Activated T-helper 1 cell treated with anti-CD3 and anti-CD28 coated beads, Interleukin-12 subunit alpha, Interleukin-12 subunit beta, Interleukin-2, Interleukin-4 antibody, amounts not matched to agents 30 ng/mL and 10 ng/mL and 1 ng/mL, durations not matched to agents 14 hours and 24 hours and 36 hours (primary cell): ENCODE measurements at places on chromosomes 11 and 22. TPM values are rescaled to one million over a fixed set of nuclear protein-coding genes. Genes with fewer than 3 reads are reported as not detected.

- H3K36me3 ChIP-seq = peaks cover 24% of the 10 kb centered on the region
- H3K27me3 ChIP-seq = no peaks in the 10 kb centered on the region
- H3K27ac ChIP-seq = no peak overlapping the region
Observed at GRCh38 chr11:77724636-77725035, 87.0 kb upstream of the CLNS1A start.

DNA sequence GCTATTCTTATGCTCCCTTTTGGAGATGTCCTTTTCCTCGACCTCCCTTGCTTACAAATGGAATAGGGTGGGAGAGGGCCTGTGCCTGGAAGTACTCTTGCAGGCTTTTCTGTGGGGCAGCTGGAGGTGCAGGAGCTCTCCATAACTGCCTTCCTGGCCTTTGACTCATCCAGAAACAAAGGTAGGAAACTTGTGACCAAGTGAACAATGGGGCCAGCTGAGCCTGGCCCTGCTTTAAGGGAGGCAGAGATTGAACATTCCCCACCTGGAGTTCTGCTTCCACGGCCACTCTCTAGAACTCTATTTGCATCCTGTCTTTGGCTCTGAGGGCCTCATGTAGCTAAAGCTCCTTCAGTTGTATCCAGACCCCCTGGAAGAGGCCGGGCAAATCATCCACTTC is 5.1 kb upstream of the LYVE1 start:
- H3K4me1 ChIP-seq = no peaks in the 10 kb centered on the region
- no peaks in the 10 kb centered on the region for H3K36me3 ChIP-seq
- H3K27me3 ChIP-seq = peaks cover 14% of the 10 kb centered on the region
- no peak for DNase-seq
- H3K27ac ChIP-seq = no peak overlapping the region

DNA sequence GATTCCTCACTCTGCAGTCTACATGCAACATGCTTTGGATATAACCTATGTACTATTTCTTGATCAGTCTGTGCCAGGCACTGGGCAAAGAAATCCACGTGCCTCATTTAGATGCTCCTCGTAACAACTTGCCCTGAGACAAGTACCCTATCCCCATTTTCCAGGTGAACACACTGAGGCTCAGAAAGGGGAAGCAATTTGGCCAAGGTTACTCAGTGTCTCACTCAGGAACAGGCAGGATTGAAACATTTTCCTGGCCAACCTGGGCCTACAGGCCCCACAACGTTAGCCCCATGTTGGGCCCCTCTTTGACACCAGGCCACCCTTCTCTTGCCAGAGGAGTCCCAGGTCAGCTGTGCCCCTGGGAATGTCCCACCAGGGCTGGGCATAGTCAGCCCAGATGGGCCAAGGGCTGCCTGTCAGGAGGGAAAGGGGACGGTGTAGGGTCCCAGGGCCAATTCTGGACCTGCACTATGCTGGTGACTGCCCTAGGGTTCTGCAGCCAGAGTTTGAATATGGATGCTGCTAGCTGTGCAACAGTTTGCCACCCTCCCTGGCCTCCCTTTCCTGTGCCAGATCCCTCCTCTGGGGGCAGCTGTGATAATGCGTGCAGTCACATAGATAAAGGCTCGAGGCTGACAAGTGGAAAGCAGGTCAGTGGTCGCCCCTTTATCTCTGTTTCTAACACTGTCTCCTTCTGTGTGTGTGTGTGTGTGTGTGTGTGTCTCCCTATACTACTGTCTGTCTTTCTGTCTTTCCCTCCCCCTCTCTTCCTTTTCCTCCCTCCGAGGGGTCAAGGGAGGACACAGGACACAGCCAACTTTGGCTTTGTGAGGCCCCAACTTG is 10.4 kb upstream of the EMID1 start:
- H3K27me3 ChIP-seq = peaks cover 16% of the 10 kb centered on the region
- no peak overlapping the region for H3K4me3 ChIP-seq
- no peaks in the 10 kb centered on the region for H3K36me3 ChIP-seq
- DNase-seq = no peak
- no peak overlapping the region for H3K27ac ChIP-seq
- no peaks in the 10 kb centered on the region for H3K4me1 ChIP-seq

DNA sequence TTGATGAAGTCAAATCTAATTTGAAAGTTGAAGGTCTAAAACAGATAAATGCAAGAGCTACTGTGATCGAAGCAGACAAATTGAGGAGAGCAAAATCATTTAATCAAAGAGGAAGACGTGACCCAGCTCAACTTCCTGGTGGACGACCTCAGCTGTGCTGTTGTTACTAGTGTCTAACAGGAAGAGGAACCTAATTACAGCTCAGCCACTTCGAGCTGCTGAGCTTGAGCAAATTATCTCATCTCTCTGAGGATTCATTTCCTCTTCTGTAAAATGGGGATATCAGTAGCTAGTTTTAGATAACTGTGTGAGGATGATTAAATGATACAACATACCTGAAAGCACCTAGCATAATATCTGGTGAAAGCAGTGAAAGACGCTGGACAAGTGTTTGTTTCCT is 48.6 kb upstream of the OLFML1 start:
- H3K4me1 ChIP-seq = peaks cover 12% of the 10 kb centered on the region
- no peak for DNase-seq
- no peak overlapping the region for H3K27ac ChIP-seq
- no peaks in the 10 kb centered on the region for H3K27me3 ChIP-seq
- H3K36me3 ChIP-seq = no peaks in the 10 kb centered on the region

DNA sequence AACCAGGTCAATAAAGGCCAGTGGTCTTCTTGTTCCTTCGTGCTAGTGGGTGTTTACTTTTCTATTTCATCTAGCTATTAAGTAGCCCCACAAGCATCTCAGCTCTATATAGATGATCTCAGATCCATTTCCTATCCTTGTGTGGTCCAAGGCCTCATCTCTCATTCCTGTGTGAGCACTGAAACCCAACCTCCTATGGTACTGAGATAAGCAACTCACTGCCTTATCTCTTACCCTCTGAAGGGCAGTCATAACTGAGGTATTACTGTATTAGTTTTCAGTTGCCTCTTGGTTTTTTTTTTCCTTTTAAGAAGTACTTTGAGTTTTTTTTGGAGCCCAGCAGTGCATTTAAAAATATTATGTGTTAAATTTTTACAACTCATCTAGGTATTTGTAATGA is 28.3 kb downstream of the ACER3 start:
- peaks cover 16% of the 10 kb centered on the region for H3K4me1 ChIP-seq
- no peak overlapping the region for H3K27ac ChIP-seq
- H3K4me3 ChIP-seq = no peak overlapping the region
- no peak for DNase-seq
- H3K27me3 ChIP-seq = no peaks in the 10 kb centered on the region

The GLB1L3 gene
- 14.6 and 16.1 TPM in 2 replicates for total RNA-seq

DNA sequence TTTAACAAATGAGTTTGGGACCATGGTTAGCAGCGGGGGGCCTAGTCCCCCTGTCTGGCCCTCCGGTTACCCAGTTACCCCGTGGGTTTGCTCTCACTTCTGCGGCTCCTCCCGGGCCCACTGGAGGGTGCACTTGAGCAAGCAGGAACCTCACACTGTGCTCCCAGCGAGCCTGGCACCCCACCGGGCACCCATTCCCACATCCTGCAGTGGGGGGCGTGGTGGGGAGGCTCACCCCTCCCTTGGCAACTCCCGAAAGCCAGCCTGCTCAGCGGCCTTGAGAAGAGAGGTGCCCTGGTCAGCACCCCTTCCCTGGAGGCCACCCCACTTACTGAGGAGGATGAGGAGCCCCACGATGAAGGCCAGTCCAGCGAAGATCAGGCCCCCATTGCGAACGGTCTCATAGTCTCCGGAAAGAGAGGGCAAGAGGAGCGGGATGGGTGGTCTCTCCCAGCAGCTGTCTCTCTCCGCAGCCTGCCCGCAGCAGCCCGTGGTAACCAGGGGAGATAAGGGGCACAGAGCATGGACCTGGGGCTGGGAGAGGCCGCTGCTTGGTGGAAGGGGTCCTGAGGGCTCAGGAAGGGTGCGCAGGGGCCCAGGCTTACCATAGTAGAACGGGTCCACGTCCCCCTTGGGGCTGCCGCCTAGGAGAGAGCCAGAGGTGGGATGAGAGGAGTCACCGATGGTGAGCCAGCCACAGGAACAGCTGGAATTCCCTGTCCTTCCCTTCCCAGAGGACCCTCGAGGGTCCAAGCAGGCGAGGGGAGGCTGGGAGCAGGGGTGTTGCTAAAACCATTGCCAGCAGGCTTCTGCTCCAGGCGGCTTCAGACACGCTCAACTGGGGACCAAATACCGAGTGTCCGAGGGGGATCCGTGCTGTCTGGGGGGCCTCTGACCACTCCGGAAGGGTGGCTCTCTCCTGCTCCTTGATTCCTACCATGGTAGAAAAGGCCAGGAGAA is 2.2 kb downstream of the FXYD2 start:
- DNase-seq = no peak
- peaks cover 2% of the 10 kb centered on the region for H3K36me3 ChIP-seq

The DDB1 gene
- 259 and 270 TPM in 2 replicates for total RNA-seq

The HDHD5 gene
- 39.1 and 42.1 TPM in 2 replicates for total RNA-seq

The LRRC74B gene
- not detected in 2 replicates for total RNA-seq

The UPK2 gene
- total RNA-seq = not detected in 2 replicates

DNA sequence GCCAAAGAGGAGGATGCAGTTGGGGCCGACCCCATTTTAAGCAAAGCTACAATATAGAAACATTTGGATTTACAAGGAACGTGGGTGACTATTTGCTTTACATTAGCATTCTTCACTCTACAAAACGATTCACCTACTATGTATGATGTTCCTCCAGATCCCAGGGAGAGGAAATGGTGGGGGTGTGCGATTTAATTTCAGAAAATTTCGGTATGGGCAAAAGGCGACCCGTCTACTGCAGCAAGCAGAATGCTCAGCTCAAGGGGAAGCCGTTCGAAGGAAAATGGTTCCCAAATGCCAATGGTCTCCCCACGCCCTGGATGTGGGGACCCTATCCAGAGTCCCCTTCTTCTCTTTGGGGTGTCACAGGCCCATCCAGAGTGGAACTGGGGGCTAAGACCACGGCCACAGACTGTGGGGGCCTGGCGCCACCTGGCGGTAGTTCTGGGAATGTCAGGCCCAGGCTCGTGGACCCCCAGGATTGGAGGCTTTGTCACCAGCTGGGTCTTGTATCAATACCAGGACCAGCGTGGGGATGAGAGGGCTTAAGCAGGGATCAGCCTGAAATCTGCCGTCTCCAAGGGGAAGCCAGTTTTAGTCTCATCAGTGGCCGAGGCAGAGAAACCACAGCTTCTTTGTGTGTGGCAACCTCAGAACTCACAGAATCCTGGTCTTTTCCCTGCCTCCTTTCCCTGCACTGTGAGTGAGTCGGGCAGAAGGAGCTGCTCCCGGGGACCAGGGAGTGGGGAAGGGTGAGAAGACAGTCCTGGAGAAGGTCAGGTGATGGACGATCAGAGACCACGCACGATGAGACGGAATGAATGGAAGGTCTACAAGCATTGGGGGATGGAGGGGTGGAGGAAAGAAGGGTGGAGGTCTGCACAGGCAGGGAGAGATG is 8.4 kb downstream of the LRRC10B start:
- H3K4me3 ChIP-seq = no peak overlapping the region
- no peaks in the 10 kb centered on the region for H3K4me1 ChIP-seq
- no peaks in the 10 kb centered on the region for H3K36me3 ChIP-seq
- no peak overlapping the region for H3K27ac ChIP-seq
- peak; percentile 32 for DNase-seq

- DNase-seq = no peak
- H3K4me3 ChIP-seq = no peak overlapping the region
- H3K36me3 ChIP-seq = peaks cover 20% of the 10 kb centered on the region
- no peak overlapping the region for H3K27ac ChIP-seq
Observed at GRCh38 chr22:39418696-39419095, 19.1 kb downstream of the TAB1 start.

The CSNK2A3 gene
- 1.2 TPM in 2 replicates for total RNA-seq

DNA sequence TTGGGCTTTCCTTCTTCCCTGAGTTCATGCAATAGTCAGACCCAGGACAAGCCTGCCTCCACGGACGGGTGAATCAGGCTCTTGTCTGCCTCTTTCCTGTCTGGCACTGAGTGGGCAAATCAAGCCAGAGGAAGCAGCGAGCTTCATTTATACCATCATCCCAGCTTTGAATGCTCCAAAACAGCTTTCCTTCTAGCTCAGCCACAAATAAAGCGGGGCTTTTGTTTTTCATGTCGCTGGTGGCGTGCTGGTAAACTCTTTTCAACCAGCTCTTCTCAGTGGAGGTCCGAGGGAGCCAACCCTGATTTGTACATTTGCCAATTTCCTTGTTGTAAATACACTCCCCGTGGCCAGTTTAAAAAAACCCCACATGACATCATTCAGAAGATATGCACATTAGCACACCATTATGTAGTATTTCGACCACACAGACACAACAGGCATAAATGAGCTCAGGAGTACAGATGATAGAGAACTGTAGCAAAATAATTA is 8.6 kb downstream of the C11orf91 start:
- no peak for DNase-seq
- no peaks in the 10 kb centered on the region for H3K36me3 ChIP-seq
- H3K4me1 ChIP-seq = peaks cover 5% of the 10 kb centered on the region
- H3K27ac ChIP-seq = no peak overlapping the region
- H3K4me3 ChIP-seq = no peak overlapping the region

- H3K4me1 ChIP-seq = peaks cover 87% of the 10 kb centered on the region
- H3K27ac ChIP-seq = peak overlapping the region; percentile 94
- peaks cover 2% of the 10 kb centered on the region for H3K27me3 ChIP-seq
- no peak for DNase-seq
Observed at GRCh38 chr11:121466063-121466794, 13.5 kb upstream of the SORL1-AS1 start.

DNA sequence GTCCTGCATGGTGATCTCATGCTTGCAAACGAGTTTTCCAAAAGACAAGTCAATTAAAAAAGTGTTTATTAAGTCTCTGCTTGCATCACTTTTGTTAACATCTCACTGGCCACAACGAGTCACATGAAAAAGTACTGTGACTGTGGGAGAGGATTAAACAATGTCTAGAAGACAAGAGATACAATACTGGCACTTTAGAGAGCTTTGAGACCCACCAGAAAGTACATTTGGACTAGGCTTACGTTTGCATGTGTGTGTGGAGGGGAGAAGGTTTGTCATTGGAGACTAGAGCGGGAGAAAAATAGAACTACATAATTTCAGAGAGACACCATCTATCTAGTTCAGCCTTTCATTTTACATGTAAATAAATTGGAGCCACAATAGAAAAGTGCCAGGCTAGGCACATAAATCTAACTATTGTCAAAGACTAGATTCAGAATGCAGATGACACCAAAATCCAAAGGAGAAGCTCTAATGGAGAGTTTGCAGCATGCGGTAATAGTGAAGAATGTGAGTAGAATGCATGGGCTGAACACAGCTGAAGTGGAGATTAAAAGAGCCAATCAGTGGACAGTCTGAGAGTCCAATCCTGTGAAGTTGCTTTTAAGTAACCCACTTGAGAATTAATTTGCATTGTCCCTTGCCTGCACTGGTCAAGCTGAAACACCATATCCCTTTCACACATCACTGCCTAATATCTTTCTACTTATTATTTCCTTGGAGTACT is 977.4 kb upstream of the FAT3 start:
- H3K27me3 ChIP-seq = no peaks in the 10 kb centered on the region
- H3K4me3 ChIP-seq = no peak overlapping the region
- no peak for DNase-seq
- H3K4me1 ChIP-seq = no peaks in the 10 kb centered on the region
- no peak overlapping the region for H3K27ac ChIP-seq
